NCI-H187 (cell line): ENCODE measurements at places on chromosomes 4 and X.

DNA sequence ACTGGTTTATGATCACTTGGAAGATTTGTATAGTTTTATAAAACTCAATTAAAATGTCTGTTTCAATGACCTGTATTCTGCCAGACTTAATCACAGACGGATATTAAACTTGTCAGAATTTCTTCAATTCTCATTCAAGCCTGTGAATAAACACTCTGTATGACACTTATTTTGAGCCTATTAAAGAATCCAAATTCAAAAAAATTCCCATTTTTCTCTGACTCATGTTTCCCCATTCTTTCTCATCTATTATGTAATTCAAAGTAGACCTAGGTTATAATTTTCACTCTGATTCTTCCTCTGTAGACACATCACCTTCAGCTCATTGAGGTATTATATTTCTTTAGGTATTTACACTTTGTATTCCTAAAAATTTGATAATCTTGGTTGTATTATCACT, 166.1 kb downstream of the TMA16 start:
- no peak for DNase-seq

DNA sequence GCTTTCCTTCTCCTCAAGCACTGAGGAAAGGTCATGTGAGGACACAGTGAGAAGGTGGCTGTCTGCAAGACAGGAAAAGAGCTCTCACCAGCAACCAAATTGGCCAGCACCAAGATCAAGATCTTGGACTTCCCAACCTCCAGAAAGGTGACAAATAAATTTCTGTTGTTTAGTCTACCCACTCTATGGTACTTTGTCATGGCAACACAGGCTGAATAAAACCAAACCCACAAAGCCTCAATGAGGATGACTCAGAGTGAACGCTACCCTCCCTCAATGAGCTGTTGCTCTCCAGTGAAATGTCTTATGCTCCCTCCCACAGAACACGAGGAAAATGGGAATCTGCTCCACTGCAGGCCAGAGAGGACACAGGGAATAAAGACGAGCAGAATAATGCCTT, 244.1 kb downstream of the RAB28 start:
- DNase-seq: no peak

DNA sequence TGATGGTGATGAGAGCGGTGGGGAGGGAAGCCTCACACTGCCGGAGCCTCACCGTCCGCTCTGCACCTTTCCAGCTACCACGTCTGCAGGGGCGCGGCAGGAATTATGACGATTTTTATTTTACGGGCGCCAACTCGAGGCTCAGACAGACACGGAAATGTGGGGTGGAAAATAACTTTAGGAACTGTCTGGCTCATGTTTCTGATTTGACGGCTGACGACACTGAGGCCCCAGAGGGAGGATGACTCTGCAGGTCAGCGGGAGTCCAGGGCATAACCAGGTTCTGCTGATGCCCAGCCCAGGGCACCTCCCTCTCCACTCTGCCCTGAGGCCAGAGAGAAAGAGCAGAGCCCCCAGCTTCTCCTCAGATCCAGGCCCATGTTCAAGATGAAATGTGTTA, 43.9 kb downstream of the C4orf50 start:
- no peak for DNase-seq

GRCh38 chr4:31548823-31549222, 828.7 kb downstream of the PCDH7 start:
- no peak for DNase-seq

DNA sequence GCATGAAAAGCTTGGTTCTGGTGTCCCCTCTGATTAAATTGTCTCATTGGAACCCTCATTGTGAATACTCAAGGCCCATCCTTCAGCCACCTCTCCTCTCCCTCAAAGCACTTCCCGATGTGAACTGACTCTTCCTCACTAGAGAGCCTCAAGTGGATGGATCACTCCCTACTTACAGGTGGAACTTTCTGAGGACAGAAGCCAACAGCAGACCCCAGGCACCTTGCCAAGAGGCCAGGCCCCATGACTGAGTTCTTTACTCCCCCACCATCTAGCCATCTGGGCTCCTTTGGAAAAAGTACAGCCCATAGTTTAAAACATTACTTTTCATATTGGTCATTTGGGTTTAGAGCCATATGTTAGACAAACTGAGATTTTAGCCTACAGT, 224.1 kb downstream of the SHROOM3 start:
- no peak for DNase-seq

DNA sequence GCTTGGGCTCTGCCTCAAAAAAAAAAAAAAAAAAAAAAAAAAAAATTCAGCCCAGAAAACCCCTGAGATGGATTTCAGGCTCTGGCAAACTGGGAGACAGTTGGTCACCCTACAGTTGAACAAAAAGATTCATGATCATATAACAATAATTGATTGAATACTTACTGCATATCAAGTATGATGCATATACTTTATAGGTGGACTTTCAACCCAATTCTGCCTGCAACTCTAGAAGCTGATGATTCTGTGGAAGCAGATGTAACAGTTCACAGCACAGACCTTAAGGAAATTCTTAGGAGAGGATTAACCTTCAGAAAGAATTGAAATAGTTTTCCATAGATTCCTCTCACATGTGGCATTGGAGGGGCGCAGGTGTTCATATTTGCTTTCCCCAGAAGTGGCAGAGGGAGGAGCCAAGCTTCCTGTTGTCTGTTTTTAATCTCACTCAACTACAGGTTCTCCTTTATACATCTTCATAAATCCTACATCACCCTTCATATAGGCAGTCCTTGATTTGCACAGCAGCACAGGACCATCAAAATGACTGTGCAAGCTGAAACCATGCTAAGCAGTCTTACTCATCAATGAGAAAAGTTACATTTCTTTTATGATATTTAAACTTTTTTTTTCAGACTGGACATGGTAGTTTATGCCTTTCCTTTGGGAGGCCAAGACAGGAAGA, 149.4 kb upstream of the KLF3 start:
- DNase-seq: no peak
